Stimulated activated CD8-positive, alpha-beta memory T cell treated with anti-CD3 and anti-CD28 coated beads, Interleukin-2, amount 100 ng/mL, for 1 hour (primary cell): ENCODE measurements at places on chromosomes 16 and 17.
A peak's percentile ranks its signal among the peaks of the same experiment; 100 is the strongest.

DNA sequence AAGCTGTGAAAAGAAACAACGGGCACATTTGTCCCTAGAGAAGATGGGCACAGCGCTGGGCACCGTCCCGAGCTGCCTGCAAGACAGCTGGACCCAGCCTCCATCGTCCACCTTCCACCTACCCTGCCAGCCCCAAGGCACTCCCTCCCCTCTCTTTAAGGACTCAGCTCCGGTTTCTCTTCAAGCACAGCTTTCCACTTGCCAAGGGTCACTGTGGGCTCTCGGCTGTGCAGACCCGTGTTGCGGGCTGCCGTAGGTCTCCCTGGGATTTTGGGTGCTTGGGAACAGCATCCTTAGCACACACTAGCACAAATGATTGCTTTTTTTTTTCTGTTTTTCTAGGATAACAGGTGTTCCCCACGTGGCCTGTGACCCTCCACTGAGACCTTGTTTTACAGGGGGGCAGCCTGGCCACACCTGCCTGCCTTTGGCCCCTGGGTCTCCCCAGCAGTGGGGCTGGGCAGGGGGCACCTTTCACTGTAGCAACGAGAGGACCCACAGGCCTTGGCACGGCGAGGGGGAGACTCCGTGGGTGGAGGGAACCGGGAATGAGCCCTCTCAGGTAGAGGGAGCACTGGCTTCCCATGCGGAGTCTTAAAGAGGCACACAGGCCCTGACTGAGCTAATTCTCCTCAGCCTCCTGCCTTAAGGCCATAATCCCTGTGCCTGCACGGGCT, 1.4 kb downstream of the CHMP6 start:
- DNase-seq: no peak

GRCh38 chr16:15593235-15593634, 49.7 kb downstream of the MARF1 start:
- no peak for DNase-seq

DNA sequence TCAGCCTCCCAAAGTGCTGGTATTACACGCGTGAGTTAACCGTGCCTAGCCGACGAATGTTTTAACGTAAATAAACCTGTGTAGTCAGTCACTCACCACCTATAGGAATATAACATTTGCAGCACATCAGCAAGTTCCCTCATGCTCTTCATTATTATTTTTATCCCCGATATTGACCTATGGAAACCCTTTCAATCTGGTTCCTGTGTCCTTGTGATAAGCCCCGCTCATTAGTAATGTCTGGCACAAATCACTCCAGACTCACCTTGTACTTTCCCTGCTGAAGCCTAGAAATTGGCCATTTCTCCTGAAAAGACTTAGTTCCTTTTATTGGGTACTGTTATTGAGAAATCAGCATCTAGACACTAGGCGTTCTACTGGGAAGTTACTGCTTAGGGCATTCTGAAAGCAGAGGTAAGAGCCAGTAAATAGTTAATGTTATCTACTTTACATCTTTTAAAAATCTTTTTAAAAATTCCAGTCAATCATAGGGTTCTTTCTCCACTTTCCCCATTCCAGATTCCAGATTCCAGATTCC, 1.5 kb upstream of the PHKG2 start:
- no peak for DNase-seq

DNA sequence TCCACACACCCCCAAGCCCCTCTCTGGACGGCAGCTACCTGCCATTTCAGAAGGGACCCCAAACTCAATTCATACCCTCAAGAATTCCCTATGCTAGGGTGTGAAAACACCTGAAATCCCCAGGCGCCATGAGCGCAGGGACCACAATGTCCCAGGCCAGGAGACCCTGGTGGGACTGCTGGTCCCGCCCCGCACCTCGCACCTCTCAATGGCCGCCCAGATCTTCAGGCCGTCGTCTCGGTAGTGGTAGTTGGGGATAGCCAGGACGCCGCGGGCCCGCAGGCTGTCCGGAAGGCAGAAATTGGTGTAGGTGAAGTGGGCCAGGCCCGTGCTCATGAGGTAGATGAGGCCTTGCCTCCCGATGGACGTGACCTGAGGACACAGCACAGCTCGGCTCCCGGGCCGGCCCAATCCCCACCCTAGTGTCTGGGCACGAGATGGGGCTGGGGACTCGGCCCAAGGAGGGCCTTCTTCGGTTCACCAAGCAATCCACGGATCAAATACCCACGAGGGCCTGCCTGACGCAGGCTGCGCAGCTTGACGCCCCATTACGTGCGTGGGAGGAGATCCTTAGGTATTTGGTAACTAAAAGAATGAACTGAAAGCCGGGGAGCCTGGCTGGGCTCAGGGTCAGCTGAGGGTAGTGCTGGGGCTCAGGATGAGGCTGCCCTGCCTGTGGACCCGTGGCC, 9.2 kb downstream of the ALOXE3 start:
- no peak for DNase-seq

GRCh38 chr17:3866276-3866675, 20.2 kb upstream of the NCBP3 start:
- no peak for DNase-seq

DNA sequence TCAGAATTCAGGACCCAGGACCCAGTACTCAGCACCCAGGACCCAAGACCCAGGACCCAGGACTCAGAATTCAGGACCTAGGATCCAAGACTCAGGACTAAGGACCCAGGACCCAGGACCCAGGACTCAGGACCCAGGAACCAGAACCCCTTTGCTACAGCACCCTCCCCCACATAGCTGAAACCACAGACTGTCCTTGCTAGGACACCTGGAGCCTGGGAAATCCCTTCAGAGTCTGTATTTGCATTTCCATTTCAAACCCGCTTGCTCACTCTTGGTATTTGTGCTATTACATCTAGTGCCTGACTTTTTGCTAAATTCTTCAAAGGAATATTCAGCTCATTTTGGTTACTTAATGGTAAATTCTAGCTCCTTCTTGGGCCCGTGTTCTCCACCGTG, 275.8 kb upstream of the MAF start:
- DNase-seq: no peak

DNA sequence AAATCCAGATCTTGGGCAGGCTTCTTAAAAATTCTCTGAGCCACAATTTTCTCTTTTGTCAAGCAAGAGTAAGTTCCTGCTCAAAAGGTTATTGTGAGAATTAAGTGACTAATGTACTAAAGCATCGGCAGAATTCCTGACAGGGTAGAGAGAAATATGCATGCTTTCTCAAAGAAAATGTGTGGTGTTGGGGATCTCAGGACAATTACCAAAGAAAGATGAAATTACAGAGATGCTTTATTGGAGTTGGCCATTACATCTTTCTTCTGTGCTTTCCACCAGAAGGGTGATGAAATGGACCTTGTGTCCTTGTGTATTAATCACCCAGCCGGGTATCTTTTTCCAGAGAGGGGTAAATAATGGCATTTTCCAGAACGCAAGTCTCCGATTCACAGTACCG, 1.7 kb upstream of the USP43 start:
- DNase-seq: no peak

GRCh38 chr16:15653227-15653626, 3.2 kb downstream of the NDE1 start:
- no peak for DNase-seq

DNA sequence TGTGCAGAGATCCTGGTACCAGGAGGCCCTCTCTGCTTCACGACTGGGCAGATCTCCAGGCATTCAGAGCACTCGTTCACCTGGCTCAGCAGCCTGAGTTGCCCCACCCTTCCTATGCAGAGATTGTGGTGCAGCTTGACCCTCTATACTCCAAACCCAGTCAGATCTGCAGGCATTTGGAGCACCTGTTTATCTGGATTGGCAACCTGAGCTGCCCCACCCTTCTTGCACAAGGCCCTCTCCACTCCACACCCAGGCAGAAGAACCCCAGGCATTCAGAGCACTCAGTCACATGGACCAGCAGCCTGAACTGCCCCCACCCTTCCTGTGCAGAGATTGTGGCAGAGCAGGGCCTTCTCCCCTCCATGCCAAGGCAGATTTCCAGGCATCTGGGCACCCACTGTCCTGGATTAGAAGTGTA, 88.4 kb upstream of the CDH5 start:
- no peak for DNase-seq

DNA sequence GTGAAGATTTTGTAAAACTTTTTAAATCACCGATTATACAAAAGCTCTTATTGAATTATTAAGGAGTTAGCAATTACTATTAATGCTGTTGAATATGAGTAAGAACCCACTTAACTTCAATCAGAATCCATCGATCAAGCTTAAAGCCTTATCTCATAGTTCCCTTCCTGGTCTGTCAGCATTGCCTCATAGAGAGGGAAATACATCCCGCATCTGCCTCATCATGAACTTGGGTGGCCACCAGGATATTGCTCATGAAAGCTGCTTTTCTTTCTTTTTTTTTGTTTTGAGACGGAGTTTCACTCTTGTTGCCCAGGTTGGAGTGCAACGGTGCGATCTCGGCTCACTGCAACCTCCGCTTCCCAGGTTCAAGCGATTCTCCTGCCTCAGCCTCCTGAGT, 66.7 kb downstream of the PIGL start:
- DNase-seq: no peak

DNA sequence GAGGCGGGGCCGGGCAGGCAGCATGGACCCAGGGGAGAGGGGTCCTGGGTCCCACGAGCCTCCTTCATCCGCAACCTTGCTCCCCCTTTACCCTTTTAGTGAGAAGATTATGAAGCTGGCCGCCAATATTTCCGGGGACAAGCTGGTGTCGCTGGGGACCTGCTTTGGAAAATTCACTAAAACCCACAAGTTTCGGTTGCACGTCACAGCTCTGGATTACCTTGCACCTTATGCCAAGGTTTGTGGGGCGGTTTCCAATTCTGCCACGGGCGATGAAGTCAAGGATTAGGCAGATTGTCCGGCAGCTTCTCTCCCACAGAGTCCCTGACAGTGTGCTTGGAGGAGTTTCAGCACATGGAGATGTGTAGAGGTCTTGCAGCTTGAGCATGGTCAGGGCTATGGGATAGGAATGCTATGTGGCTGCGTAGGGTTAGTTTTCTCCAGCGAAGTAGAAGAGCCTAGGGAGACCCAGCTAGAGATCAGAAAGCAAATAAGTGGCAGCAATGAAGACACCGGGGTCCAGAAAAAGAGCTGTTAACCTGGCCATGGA, 598 bp downstream of the NIP7 start:
- no peak for DNase-seq

DNA sequence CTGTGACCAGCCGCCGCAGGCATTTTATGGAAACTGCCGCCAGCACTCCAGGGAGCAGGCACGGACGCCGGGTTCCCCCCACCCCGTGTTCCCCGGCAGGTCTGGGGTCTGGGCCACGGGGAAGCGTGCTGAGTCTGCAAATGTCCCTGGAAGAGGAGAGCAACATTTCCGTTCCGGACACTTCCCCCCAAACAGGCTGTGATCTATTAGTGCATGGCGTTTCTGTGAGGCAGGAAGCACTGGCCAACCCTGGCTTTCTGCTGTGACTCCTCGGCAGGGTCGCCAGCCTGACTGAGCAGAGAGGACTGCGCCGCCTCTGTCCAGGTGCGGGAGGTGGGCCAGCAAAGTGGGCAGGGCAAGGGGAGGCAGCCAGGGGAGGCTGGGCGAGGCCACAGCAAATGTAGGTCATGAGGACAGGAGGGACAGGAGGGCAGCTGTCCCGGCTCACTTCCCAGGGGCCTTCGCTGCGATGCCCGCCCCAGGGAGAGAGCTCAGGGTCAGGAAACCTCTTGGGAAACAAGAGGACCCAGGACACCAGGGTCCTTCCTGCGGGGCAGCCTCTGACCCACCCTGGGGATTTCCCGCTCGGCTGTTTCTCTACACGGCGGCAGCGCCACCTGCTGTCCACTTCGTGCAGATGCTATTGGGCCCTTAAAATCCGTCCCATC, 9.5 kb downstream of the FOXF1 start:
- DNase-seq: peak; percentile 16

- DNase-seq: no peak
These were observed 26.6 kb downstream of the CCDC42 start for GRCh38 chr17:8718001-8718563.

GRCh38 chr17:49850772-49851386, 3.0 kb upstream of the TAC4 start:
- no peak for DNase-seq

DNA sequence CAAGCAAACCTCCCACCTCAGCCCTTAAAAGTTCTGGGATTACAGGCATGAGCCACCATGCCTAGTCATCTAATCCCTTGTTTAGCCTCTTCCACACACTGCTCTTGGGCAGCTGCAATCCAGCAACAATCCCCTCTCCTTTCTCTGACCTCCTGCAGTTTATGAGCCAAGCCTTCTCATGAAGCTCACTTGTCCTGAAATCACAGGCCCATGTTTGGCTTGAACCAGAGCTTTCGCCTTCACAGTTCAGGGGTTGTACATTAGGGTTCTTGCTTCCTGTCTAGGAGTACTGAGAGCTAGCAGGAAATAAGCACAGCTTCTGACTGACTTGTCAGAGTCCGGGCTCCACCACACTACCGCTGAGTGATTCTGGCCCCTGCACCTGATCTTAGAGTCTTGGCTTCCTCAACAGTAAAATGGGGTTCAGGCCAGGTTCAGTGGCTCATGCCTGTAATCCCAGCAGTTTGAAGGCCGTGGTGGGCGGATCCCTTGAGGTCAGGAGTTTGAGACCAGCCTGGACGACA, 16.3 kb downstream of the ERAL1 start:
- DNase-seq: peak; percentile 13

- DNase-seq: no peak
These were observed 40.0 kb downstream of the MAPT start for GRCh38 chr17:45934044-45934979.

- DNase-seq: no peak
These were observed 65.9 kb downstream of the EMP2 start for GRCh38 chr16:10514369-10515055.

- DNase-seq: no peak
These were observed 2.2 kb downstream of the HS3ST6 start for GRCh38 chr16:1915732-1916639.

GRCh38 chr17:47844814-47845715, 4.0 kb upstream of the SCRN2 start:
- DNase-seq: no peak

- DNase-seq: no peak
These were observed 3.9 kb upstream of the SOX9 start for GRCh38 chr17:72116661-72117521.

DNA sequence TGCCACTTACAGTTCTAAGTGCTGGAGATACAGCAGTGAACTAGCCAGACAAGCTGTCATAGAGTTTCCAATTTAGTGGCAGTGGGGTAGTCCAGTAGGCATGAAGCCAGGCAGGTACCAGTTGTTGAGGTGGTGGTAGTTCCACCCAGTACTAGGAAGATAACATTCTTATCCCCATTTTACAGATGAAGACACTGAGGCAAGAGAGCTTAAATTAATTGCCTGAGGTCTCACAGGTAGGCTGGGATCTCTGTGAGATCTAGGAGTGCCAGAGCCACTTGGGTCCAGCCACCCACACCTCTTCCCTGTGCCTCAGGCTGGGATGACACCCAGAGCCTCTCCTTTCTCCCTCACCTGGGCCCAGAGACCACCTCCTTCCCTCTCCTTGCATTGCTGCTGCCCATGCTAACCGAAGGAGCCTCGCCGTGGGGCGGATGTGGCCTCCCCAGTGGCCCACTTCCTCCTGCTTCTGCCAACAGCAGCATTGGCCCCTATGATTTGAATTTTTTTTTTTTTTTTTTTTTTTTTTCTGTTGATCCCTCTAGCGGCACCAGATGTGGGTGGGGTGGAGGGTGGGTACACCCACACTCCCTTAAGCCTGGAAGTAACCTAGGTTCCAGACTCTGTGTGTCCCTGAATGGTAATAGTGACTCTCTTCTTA, 114.0 kb downstream of the PRKCB start:
- DNase-seq: peak; percentile 41

GRCh38 chr17:2580151-2580550, 13.3 kb upstream of the PAFAH1B1 start:
- DNase-seq: no peak

GRCh38 chr16:65524231-65524630, 402.4 kb upstream of the CDH11 start:
- DNase-seq: no peak

GRCh38 chr17:49496183-49496866, 1.2 kb downstream of the NGFR start:
- DNase-seq: peak; percentile 65
